ENCODE measurements at places on chromosomes 2 and 18.

GRCh38 chr2:112877423-112877822, 33.5 kb upstream of the IL37 start:
- no peak for DNase-seq

DNA sequence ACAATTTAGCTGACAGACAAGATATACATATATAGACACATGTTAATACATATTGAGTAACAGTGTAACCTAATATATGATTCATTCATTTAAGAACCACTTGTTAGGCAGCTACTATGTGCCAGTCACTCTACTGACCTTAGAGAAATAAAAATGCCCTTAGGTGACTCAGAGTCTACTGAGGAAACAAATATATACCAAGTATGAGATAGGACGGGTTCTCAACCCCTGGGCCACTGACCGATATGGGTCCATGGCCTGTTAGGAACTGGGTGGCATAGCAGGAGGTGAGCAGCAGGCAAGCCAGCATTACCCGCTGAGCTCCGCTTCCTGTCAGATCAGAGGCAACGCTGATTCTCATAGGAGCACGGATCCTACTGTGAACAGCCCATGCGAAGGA, 14.8 kb downstream of the STRN start:
- no peak for DNase-seq

DNA sequence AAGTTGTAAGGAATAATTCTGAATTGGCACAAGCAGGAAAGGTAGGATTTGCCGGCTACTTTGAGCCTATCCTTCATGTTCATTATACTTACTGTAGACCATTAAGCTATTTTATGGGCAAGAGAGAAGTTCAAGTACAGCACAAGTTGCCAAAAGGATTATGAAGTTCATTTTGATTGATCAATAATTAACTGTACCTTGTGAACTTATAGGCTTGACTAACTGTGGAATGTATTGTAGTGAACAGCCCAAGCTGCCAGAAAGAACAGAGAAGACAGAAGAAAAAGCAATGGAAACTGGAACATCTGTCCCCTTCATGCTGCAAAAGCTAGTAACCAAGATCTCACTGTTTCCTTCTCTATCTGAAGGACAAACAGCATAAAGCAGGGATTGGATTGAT, 810.1 kb upstream of the ZEB2 start:
- DNase-seq: no peak

- no peak for DNase-seq
Measured at GRCh38 chr2:37800176-37800858, 124.8 kb upstream of the RMDN2 start.

- DNase-seq: peak; percentile 89
Measured at GRCh38 chr2:28391564-28392296, 928 bp upstream of the FOSL2 start.

DNA sequence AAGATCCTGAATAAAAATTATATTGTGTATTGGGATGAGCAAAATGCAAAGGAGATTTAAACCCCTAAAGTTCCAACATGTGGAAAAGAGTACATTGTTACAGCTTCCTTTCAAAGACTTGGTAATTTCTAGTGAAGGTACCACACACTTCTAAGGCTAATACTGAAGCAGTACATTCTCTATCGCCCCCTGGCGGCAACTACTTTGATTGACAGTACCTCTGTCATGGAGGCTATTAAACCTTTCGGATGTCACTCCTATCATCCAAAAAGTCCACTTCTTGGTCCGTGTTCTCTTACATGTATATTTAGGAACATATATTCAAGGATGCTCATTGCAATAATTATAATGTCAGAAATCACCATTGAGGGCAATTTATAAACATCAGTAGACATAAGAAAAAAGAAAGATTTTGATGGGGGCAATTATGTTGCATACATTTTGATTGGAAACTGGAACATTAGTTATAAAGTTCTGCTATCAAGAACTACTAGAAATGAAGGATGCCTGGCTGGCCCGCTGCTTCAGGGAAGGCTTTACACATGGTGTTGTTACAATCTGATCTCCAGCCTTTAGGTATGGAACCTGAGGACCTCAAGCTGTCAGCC, 601.6 kb downstream of the CPS1 start:
- DNase-seq: peak; percentile 83

DNA sequence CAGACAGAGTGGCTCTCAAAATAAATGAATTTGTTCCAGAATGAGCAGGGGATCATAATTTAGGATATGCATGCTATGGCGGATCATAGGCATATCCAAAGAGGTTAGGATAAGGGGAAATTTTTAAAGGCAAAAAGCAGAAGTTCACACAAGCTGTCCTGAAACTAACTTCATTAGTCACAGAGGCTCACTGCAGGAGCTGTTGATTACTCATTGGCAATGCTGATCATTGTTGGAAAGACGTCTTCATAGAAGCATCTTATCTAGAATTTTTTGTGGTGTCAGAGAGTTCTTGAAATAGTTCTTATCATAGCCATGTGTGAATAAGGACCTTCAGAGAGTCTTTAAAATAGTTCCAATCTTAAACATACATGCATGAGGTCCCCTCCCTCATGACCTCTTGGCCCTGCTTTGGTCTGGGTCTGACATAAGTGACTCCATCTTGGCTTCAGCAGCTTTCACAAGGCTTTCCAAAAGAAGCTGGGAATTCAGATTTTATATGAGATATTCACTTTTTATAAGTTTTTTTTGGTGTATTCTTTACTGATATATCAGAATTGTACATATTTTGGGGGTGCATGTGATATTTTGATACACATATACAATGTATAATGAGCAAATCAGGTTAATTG, 7.5 kb upstream of the CCDC195 start:
- DNase-seq: no peak

GRCh38 chr2:219615894-219616293, 11.5 kb upstream of the SLC4A3 start:
- no peak for DNase-seq

DNA sequence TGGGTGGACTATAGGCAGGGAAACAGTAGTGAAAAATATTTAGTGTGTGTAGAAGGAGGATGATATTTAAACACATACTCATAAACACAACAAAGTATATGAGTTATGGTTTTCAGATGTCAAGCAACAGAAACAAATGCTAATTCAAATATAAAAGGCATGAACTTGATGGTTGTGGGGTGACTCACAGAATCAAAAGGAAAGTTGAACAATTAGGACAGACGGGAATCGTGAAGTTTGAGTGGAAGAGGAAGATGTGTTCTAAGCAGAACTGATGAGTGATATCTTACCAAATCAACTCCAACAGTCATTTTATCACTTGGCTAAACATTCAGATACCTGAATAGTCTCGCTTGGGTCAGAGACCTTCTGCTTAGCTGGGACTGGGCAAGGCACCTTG, 53.6 kb upstream of the ITGA6 start:
- DNase-seq: no peak

- no peak for DNase-seq
Measured at GRCh38 chr2:550860-551567, 126.2 kb downstream of the TMEM18 start.

- no peak for DNase-seq
Measured at GRCh38 chr2:85599468-85600234, 2.8 kb downstream of the TMEM150A start.

DNA sequence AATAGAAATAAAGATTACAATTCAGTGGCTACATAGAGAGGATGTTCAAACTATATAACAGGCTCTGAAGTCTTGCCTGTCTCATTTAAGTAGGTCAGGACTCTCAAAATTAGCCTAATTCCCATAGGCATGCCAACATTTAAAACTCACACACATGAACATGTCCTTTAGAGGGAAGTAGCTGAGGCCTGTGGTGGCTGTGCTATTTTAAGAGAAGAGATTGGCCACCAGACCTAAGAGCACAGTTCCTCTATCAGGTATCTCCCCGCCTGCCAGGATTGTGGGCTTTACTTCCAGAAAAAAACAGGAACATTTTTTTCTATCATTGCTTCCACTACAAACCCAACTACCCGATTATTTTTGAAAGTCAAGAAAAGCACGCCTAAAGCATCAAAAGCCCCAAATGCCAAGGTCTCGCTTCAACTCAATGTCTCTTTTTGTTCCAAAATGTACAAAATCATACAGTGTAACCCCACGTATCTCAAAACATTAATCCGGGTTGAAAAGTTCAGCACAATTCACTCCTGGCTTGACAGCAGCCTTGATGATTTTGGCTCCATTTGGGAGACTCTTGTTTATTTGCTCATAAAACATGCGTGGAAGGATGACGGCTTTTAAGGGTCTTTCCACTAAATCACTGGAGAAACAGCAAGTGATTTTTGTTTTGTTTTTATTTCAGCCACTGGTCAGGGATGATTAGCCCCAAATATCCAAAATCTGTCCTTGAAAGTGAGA, 15.3 kb downstream of the FHL2 start:
- no peak for DNase-seq

DNA sequence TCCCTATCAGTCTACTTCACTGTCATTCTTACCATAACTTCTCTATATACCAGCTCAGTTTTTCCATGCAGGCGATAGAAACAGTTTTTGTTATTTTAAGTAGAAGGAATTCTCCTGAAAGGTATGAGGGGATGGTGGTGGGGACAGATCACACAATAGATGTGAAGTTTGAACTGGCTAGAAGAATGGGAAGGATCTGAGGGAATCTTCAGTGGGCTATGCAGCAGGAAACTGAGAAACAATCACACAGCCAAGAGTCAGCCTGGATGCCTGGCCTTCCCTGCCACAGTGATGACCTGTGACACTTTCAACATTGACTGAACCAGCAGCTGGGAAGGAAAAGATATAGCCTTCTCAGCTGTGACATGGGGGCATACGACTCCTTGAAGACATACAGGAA, 329.1 kb upstream of the GULP1 start:
- no peak for DNase-seq

GRCh38 chr2:178223806-178224205, 29.5 kb downstream of the OSBPL6 start:
- no peak for DNase-seq

- DNase-seq: no peak
Measured at GRCh38 chr18:13910986-13911385, 4.3 kb downstream of the MC2R start.

DNA sequence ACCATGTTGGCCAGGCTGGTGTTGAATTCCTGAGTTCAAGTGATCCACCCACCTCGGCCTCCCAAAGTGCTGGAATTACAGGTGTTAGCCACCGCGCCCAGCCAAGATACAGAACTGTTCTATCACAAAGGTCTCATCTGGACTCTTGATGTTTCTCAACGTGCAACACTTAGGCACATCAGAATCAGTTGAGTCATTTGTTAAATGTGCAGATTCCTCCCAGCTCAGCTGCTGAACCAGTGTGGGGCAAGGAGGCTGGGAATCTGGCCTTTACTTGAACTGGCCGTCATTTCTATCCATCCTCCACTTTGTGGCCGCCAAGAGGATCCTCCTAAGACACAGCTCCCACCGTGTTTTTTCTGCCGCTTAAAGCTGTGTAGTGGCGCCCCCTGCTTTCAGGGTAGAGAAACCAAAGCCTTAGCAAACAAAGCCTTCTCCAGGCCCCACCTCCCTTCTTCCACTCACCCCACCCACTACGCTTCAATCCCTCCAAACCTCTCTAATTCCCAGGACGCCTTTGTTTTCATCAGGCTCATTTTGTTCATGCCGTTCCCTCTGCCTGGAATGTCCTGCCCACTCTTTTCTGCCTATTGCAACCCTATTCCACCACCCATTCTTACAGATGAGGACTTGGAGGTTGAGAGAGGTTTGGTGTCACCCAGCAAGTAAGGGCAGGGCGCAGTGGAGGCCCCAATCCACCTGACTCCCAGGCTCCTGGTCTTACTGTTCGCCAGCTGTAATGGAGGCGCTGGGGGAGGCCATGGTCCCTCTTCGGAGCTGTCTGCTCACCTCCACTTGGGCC, 776 bp upstream of the SPEG start:
- peak; percentile 68 for DNase-seq

DNA sequence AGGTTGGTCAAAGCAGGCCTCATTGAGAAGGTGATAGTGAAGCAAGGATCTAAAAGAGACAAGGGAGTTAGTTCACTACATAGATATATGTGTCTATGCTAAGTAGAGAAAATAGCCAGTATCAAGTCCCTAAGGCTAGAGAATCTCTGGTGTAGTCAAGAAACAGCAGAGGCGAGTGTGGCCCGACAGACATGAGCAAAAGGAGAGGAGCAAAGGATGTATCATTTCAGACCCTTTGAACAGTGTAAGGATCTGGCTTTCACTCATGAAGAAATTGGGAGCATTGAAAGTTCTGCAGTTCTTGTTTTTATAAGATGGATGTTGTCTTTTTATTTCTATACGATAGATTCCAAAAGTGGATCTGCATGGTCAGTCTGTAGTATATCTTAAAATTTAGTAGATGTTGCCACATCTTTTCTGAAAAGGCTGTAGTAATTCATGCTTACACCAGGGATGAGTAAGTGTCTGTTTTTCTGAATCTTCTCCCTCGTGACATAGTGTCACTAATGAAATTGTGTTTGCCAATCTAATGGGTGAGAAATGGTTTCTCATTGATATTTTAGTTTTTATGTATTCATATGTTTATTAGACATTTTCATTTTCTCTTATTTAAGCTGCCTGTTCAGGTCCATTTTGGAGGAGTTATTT, 18.8 kb downstream of the SP100 start:
- DNase-seq: no peak

DNA sequence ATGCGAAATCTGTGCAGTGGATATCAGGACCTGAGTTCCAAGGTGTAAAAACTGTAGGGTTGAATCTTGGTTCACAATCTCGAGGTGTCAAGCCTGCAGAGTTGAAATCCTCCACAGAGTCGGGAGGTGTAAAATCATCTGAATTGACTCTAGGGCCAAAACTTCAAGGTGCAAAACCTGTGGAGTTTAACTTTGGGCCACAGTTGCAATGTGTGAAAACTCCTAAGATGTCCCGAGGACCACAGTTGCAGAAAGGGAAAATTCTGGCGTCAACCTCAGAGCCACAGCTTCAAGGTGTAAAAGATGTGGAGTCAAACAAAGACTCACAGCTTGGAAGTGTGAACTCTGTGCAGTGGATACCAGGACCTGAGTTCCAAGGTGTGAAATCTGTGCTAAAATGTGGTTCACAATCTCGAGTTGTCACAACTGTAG, 9.8 kb upstream of the ZNF512 start:
- DNase-seq: no peak

GRCh38 chr18:73509460-73509859, 638.2 kb downstream of the FBXO15 start:
- DNase-seq: no peak

GRCh38 chr18:7023063-7023580, 94.5 kb downstream of the LAMA1 start:
- no peak for DNase-seq

DNA sequence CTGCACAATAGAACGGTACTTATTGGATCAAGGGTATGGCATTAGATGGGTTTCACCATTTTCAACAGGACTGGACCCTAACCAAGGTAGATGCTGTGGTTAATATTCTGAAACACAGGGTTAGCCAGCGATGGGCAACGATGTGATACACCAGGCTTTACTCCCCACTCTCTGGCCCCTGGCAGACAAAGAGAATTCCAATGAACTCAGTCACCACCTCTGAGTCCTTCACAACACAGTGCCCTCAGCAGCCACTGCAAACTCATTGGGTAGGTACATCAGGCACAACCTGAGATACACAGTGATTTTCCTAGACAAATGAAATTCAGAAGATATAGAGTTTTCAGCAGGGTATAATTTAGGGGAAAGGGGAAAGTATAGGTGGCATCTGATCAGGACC, 634.5 kb downstream of the ZEB2 start:
- DNase-seq: no peak

- peak; percentile 37 for DNase-seq
Measured at GRCh38 chr18:63301434-63301833, 18.1 kb downstream of the BCL2 start.
